GF-D8 (cell line): ENCODE measurements at places on chromosomes 2 and 18.
A peak's percentile ranks its signal among the peaks of the same experiment; 100 is the strongest.

DNA sequence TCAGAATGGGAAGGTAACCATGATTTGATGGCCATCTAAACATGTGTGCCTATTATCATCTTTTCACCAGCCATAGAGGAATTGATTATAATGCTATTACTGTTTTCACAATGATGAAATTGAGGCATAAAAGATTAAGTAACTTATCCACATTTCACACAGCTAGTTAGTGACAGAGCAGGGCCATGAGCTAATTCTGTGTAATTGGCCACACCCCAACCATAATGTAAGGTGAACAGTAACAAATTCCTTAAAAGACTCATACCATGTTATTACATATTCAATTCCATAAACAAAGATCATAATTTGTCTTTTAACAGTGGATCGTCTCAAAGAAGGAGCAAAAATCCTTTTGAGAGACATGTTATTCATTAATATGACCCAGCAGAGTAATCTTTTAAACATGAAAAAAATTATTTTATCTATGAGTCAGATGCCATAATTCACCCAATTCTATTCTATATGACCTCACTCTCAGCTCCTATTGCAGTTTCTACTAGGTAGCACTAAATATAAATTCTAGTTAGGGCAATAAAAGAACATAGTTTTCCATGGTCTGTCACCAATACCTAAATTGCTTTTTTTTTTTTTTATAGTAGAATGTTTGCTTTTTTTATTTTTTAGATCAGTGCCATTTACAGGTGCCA, 475.8 kb upstream of the SLC39A10 start:
- DNase-seq, result no peak

GRCh38 chr18:32093102-32093511, 1.4 kb downstream of the RNF138 start:
- DNase-seq, result peak; percentile 31

DNA sequence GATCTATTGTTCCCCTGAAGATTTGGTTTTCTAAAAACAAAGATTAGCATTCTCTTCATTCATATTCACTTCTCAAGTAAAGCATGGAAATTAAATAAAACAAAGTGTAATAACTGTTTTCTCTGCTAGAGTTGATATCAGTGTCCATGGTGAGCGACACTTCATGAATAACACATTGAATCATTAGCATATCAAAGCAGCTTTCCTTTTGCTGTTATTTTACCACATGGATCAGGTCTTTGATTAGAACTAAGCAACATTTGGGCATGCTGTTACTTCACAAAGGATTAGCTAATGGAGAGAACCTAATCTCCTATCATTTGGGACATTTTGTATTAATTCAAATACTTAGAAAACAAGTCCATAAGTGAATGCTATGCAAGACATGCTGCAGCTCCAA, 368.8 kb upstream of the CDH19 start:
- DNase-seq, result no peak

- DNase-seq, result no peak
Observed at GRCh38 chr18:36580874-36581750, 247.7 kb downstream of the TPGS2 start.

GRCh38 chr2:232466221-232466620, 10.3 kb downstream of the ALPI start:
- DNase-seq, result no peak

- DNase-seq, result no peak
Observed at GRCh38 chr2:237205043-237205541, 119.4 kb downstream of the COPS8 start.

- DNase-seq, result no peak
Observed at GRCh38 chr2:119476301-119477112, 44.9 kb downstream of the TMEM37 start.

GRCh38 chr18:7572822-7573221, 5.7 kb downstream of the PTPRM start:
- no peak for DNase-seq

- DNase-seq, result no peak
Observed at GRCh38 chr18:50675043-50675442, 115.2 kb downstream of the MAPK4 start.

DNA sequence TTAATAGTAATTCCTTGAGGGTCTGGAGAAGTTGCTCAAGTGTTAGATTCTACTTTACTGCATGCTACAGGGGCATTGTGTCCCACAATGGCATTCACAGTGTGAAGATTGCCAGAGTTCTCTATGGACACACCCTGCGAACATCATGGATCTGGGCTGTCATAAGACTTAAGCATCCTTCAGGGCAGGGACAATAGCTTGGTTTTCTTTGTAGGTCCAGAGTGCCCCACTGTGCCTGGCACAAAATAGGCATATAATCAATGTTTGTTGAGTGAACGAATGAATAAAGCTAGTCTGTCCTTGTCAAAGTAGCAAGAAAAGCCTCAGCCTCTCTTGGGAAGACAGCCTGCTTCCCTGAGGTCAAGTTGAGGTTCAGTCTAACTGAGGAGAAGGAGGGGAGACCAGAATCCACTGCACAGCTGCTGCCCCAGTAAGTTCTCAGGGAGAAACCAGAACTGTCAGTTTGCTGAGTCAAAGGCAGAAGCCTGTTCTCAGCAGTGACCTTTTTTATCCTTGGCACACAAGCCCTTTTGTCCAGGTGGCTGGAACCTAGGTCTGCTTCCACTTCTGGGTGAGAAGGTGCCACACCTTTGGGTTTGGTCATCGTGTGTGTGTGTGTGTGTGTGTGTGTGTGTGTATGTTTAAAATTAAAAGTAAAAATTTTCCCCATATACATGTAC, 15.0 kb downstream of the INPP4A start:
- peak; percentile 7 for DNase-seq

DNA sequence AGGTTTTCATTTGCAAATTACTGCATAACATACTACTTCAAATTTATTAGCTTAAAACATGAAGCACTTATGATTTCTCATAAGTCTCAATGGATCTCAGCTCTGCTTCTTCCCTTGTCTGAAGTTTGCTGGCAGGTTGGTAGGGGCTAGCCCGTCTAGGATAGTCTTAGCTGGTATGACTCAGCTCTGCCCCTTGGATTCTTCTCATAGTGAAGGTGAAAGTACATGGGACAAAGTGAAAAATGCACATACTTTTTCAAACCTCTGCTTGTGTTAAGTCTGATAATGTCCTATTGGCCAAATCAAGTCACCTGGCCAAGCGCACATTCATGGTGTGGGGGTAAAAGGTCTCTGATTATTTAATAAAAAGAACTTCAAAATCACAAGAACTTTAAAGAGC, 184.8 kb upstream of the VWC2L start:
- no peak for DNase-seq

DNA sequence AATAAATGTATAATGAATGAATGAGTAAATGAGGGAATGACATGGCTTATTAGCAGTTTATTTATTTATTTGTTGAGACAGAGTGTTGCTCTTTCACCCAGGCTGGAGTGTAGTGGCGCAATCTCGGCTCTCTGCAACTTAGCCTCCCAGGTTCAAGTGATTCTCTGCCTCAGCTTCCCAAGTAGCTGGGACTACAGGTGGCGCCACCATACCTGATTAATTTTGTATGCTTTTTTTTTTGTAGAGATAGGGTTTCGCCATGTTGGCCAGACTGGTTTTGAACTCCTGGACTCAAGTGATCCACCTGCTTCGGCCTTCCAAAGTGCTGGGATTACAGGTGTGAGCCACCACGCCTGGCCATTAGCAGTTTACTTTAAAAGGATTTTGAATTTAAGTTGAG, 100.3 kb upstream of the CAVIN2 start:
- no peak for DNase-seq

DNA sequence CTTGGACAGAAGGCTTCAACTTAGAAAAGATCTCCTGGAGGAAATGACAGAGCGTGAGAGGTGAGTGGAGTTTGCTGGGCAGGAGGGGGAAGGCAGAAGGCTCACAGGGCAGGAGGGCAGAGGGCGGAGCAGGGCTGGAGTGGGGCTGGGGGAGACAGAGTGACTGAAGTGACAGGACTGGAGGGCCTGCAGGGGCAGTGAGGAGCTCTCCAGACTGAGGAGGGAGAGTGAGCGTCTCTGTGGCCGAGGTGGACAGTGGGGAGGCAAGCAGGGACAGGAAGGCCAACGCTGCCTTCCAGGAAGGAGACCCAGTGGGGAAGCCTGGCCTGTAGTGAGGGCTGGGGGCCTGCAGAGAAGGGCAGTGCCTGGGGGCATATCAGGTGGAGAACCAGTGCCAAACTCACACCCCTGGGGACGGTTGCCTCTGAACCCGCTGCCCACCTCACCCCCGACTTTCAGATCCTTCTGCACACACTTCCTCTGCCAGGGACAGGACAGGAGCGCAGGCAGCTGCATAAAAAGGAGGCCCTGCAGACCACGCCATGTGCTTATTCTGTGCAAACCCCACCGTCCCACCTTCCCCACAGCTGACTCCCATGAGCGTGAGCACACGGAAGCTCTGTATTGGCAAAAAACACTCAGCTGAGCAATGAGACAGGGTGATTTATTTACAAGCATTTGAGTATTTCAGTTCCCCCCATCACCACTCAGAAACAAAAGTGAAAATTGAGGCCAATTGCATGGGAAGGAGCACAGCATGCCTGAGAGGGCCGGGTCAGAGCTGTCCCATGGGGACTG, 244.3 kb downstream of the FAM210A start:
- DNase-seq, result no peak

GRCh38 chr2:62415019-62415431, 91.0 kb downstream of the TMEM17 start:
- DNase-seq, result no peak

DNA sequence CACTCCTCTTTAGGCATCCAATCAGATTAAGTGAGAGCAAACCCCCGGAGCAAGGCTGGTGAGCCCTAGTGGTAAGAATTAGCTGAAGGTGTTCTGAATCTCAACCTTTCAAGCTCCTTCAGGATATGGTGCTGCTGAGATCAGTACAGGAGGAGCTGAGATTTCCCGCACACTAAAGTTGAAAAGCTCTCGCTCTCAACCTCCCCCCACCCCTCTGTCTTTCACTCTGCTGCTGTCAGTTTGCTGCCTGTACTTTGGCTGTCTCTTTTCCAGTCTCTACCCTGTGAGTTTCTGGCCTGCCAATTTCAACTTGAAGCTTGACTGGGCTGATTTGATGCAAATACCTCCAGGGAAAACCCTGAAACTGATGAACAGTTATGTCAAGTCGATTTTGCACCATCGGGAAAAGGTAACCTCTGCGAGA, 15.7 kb downstream of the ZEB2 start:
- DNase-seq, result no peak

DNA sequence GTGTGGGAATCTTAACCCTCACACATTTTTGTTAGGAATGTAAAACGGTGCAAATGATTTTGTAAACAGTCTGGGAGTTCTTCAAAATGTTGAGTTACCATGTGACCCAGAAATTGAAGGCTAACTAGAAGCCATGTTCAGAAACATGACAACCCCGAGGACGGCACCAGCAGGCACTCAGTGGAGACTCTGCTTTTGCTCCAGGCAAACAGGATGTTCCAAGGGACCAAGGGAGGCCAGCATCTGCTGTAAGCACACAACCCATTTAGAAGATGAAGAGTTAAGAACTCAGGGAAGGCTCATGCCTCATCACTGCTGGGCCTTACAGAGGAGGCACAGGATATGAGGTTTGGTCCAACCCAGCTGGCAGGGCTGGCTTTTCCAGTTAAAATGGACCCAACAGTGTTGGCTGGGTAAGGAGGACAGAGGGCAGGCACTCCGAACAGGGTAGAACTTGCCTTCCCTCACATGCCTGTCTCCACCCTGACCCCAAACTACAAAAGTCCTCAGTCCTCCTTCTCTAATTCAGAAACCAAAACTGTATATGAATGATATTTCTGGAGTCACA, 23.6 kb downstream of the PARD6G start:
- no peak for DNase-seq

DNA sequence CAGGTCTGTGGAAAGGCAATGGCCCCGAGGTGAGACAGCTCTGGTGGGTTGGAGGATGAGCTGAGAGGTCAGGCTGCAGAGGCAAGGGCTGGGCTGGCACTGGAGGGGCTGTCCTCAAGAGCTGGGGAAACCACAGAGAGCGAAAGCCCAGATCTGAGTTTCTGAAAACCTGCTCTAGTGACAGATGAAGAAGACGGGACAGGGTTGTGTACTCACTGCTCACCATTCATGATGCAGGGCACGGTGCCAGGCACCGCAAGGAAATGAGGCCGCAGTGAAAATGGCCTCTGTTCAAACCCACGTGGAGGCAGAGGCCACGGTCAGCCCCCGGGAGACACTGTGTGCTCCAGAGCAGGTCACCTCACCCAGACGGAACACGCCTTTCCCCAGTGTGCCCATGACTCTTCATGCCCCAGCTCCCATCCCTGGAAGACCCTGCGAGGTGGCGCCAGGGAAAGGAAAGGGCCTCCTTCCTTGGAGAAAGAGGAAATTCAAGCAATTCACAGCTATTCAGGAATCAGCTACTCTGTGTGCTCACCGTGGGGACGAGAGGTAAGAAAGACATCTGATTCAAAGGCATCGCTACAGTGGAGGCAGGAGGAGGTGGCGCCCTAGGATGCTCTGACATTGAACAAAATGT, 24.3 kb upstream of the ID2 start:
- DNase-seq, result no peak

- DNase-seq, result no peak
Observed at GRCh38 chr2:133753665-133754064, 185.4 kb upstream of the NCKAP5 start.

- no peak for DNase-seq
Observed at GRCh38 chr2:156156580-156156979, 175.9 kb downstream of the NR4A2 start.

DNA sequence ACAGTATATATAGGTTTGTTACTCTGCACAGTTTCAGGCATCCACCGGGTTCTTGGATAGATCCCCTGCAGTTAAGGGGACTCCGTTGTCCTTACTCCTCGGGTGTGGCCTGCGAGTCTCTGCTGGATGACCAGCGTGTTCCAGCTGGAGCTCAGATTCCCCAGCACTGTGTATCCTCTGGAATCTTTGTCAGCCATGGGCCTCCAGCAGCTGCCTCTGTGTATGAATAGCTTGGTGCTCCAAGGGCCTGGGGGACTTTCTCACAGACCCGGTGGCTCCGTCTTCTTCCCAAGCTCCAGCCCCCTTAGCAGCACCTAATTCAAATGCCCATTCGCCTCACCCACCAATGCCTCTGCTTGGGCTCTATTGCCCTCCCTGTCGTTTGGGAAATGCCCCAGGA, 6.3 kb downstream of the ANO7 start:
- no peak for DNase-seq

- DNase-seq, result no peak
Observed at GRCh38 chr2:1070601-1071000, 120.0 kb downstream of the SNTG2 start.

- DNase-seq, result no peak
Observed at GRCh38 chr2:31805688-31806087, 205.1 kb downstream of the MEMO1 start.

- no peak for DNase-seq
Observed at GRCh38 chr2:86243950-86244733, 44.9 kb downstream of the MRPL35 start.
